ENCODE measurements at places on chromosomes 1 and 21.

- DNase-seq = no peak
Measured at GRCh38 chr1:40532062-40532389, 589 bp downstream of the ZNF684 start.

- DNase-seq = no peak
Measured at GRCh38 chr1:215133532-215133931, 51.0 kb downstream of the KCNK2 start.

GRCh38 chr1:238861342-238862066 is 524.9 kb upstream of the CHRM3 start:
- DNase-seq = no peak

- DNase-seq = no peak
Measured at GRCh38 chr1:109218516-109218915, 4.8 kb downstream of the SARS1 start.

DNA sequence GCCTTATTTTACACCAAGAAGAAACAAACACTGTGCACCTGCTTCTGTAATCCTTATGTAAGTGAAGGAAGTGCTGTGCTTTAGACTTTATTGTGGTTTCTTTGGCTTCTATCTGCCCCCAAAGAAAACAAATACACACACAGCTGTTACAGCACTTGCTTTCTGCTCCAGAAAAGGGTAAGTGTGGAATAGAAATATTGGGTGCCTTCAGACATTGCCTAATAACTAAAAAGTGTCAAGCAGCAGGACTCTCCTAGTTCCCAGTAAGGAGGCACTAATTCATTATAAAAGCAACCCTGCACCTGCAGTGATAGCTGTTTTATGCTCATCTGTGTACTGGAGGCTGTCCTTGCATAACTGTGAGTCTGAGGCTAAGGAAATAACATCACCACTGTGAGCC is 23.4 kb upstream of the PRRX1 start:
- no peak for DNase-seq

All from retina (tissue), 1 donor.